ENCODE measurements at places on chromosomes 7 and 10. TPM values are rescaled to one million over a fixed set of nuclear protein-coding genes. Genes with fewer than 3 reads are reported as not detected.

GRCh38 chr10:121493521-121493920, 104.7 kb downstream of the FGFR2 start:
- no peak for DNase-seq
- no peaks in the 10 kb centered on the region for H3K27me3 ChIP-seq
- no peaks in the 10 kb centered on the region for H3K36me3 ChIP-seq

- H3K27me3 ChIP-seq, result no peaks in the 10 kb centered on the region
- H3K27ac ChIP-seq, result no peak overlapping the region
- DNase-seq, result no peak
- H3K36me3 ChIP-seq, result no peaks in the 10 kb centered on the region
Measured at GRCh38 chr10:4399556-4399955, 426.5 kb upstream of the AKR1E2 start.

- H3K36me3 ChIP-seq, result no peaks in the 10 kb centered on the region
- H3K4me1 ChIP-seq, result no peaks in the 10 kb centered on the region
- no peaks in the 10 kb centered on the region for H3K27me3 ChIP-seq
- H3K4me3 ChIP-seq, result no peak overlapping the region
- no peak for DNase-seq
Measured at GRCh38 chr7:4058158-4058557, 623.9 kb upstream of the FOXK1 start.

- no peaks in the 10 kb centered on the region for H3K27me3 ChIP-seq
- H3K4me1 ChIP-seq, result no peaks in the 10 kb centered on the region
- H3K36me3 ChIP-seq, result no peaks in the 10 kb centered on the region
Measured at GRCh38 chr7:134613623-134614347, 32.9 kb upstream of the BPGM start.

DNA sequence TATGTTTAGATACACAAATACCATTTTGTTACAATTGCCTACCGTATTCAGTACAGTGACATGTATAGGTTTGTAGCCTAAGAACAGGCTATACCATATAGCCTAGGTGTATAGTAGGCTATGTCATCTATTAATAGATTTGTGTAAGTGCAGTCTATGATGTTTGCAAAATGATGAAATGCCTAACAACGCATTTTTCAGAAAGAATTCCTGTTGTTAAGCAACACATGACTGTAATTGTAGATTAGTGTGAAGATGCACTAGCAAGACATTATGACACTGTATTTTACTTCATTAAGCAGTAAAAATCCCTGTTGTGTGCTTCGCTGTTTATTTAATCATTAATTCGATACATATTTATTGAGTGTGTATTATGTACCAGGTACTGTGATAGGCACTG, 446.0 kb downstream of the SUGCT start:
- no peaks in the 10 kb centered on the region for H3K27me3 ChIP-seq
- no peak for DNase-seq

EN2 gene
- 0.08 TPM for polyA plus RNA-seq

CHPF2 gene
- polyA plus RNA-seq, result 11.4 TPM

SMIM30 gene
- 83.8 TPM for polyA plus RNA-seq

All from heart left ventricle (tissue), 16 donors.